ENCODE measurements at places on chromosomes 7 and 10. TPM values are rescaled to one million over a fixed set of nuclear protein-coding genes. Genes with fewer than 3 reads are reported as not detected.
A peak's percentile ranks its signal among the peaks of the same experiment; 100 is the strongest.

DNA sequence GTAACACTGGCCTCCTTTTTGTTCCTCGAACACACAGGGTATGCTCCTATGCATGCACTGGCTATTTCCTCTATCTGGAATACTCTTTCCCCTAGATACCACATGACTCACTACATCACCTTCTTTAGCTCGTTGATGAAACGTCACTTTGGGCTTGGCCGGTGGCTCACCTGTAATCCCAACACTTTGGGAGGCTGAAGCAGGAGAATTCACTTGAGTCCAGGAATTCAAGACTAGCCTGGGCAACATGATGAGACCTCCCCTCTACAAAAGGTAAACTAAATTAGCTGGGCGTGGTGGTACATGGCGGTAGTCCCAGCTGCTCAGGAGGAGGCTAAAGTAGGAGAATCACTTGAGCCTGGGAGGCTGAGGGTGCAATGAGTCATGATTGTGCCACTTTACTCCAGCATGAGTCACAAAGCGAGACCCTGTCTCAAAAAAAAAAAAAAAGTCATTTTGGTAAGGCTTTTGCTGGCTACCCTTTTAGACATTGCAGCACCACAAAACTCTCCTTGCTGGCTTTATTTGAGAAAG, 14.5 kb downstream of the ANKIB1 start:
- no peak overlapping the region for H3K4me3 ChIP-seq
- no peaks in the 10 kb centered on the region for H3K36me3 ChIP-seq
- peak; percentile 29 for DNase-seq
- H3K27ac ChIP-seq = no peak overlapping the region

DNA sequence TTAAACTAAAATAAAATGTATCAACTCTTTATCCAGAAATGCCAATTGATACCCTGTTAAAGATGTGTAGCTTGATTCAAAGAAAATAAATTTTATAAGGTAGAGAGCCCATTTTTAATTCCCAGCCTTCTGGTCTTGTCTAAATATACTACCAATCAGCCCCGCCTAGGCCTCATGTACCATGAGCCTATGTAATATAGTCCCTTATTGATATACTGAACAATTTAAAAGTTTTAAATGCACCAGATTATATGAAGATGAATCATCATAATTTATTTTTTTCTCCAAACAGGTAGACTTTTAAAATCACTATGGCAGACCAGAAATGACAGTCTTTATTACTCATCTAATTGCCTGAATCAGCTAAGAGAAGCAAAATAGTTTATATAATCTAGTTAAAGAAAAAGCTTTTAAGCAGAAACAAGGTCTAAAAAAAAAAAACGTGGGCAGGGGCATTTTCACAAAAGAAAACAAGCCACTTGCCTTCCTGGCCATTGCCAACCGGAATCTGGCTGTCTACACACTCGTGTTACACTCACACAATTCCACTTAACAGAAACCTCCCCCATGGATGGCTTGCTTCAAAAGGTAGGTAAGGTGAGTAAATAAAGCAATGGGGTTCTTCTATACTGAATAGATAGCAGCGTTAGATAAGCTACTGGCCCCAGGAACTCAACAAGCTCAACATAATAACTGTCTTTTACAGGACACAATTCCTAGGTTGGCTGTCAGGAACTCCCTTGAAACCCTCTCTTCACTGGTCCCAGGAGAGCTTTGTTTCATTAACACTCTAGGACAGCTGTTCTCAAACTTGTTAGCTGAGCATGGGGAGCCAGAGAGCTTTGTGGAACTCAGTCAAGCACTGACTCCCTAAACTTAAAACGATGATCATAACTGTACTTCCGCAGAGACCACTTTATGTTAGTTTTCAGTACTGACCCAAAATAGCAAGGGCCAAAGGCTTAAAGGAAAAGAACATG, 37.2 kb downstream of the RAPGEF5 start:
- H3K36me3 ChIP-seq = no peaks in the 10 kb centered on the region
- no peaks in the 10 kb centered on the region for H3K4me1 ChIP-seq
- no peak for DNase-seq
- no peak overlapping the region for H3K4me3 ChIP-seq
- H3K27ac ChIP-seq = no peak overlapping the region

DNA sequence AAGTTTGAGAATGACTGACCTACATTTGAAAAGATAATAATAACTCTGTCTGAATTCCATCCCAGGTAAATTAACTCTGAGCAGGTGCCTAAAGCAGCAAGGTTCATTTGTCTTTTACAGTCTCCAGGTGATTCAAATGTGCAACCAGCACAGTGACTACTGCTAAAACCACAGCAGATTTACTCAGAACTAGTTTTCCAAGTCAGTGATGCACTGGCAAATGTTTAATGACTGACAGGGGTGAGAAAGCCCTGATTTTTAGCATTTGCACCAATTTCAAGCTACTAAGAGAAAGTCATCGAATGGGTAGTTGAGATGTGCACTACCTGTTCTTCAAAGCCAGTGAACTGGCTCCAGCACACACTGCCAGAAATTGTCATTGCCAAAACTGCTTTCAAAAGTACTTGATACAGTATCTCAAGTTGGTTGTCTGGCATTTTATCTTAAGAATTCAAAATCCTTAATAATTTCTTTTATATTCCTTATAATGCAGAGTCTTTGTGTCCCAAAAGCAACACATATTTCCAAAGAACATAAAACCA, 60.3 kb downstream of the ATOH7 start:
- no peak overlapping the region for H3K4me3 ChIP-seq
- peaks cover 2% of the 10 kb centered on the region for H3K4me1 ChIP-seq
- no peak for DNase-seq
- no peak overlapping the region for H3K27ac ChIP-seq

Gene CTAGE8
- total RNA-seq = not detected

Gene ERVW-1
- not detected for total RNA-seq

Data from IMR-90 (cell line).